ENCODE measurements at places on chromosomes 7 and 10.
A peak's percentile ranks its signal among the peaks of the same experiment; 100 is the strongest.

DNA sequence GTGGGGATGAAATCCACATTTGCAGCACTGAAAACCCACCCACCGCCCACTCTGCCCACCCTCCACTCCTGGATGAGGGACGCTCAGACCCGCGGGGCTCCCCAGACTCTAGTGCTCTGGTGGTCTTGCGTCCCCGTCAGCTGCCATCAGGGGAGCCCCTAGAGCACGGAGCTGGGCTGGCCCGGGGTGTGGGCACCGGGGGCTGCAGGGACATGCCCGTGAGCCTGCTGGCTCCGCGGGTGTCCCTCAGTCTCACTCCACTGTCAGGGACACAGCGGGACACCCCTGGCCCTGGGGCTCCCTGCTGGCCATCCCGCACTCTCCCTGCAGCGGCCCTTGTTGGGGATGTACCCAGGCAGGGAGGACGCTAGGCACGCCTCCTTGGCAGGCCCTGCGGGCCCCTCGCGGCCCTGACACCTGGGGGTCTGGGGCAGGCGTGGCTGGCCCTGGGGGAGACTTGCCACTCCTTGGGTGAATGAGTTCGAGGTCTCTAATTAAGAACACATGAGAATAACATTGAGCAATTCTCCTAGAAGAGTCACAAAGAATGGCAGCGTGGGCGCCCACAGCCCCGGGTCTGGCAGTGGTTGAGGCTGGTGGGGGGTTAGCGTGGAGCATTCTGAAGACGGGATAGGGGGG lies 64.2 kb downstream of the CFAP46 start:
- no peak for DNase-seq

DNA sequence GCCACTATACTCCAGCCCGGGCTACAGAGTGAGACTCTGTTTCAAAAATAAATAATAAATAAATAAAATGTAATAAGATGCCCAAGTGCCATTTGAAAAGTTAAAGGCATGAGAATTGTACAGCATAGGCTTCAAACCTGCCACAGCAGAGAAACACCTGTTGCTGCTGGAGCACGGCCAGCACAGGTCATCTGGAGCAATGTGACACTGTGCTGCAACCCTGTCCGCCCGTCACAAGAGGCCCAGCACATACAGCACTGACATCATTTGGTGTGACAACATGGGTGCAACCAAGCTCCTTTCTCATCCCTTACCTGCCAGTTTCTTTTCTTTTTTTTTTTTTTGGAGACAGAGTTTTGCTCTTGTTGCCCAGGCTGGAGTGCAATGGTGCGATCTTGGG lies 1.3 kb downstream of the RFC2 start:
- no peak for DNase-seq

- DNase-seq = no peak
These were observed 312.7 kb upstream of the SP8 start for GRCh38 chr7:21099432-21099831.

DNA sequence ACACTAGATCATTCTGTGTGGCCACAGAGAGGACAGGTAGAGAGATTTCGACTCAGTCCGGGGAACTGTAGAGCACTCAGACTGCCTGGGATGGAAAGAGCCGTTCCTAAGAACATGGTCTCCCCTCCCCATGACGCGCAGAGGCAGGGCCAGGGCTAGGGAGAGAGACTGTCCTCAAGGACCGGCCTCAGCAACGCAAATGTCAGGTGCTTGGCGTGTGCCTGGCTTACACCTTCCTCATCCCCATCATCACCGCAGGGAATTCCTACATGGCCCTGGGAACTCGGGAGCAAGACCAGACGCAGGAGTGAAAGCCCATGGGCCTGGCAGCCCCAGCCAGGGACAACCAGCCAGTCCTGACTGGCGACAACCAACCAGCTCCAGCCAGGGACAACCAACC lies 55.6 kb downstream of the PROSER2 start:
- DNase-seq = no peak

GRCh38 chr10:79090134-79090803 lies 21.5 kb downstream of the ZMIZ1 start:
- no peak for DNase-seq

DNA sequence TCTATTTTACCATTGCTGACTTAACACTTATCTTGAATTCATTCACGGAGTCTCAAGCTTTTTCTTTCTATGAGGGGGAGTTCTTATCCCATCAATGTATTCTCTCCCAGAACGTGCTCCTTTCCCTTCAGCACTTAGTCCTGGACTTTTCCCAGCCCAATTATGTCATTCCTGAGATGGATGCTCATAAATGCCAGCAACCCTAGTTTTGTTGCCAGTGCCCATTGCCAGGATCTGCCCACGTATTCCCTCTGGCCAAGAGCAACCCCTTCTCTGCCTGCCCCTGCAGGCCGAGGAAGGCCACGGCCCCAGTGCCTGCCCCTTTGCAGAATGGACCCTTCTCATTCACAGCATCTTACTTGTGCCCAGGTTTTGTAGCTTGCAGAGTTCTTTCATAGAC lies 67.4 kb upstream of the PPP1R3C start:
- DNase-seq = no peak

DNA sequence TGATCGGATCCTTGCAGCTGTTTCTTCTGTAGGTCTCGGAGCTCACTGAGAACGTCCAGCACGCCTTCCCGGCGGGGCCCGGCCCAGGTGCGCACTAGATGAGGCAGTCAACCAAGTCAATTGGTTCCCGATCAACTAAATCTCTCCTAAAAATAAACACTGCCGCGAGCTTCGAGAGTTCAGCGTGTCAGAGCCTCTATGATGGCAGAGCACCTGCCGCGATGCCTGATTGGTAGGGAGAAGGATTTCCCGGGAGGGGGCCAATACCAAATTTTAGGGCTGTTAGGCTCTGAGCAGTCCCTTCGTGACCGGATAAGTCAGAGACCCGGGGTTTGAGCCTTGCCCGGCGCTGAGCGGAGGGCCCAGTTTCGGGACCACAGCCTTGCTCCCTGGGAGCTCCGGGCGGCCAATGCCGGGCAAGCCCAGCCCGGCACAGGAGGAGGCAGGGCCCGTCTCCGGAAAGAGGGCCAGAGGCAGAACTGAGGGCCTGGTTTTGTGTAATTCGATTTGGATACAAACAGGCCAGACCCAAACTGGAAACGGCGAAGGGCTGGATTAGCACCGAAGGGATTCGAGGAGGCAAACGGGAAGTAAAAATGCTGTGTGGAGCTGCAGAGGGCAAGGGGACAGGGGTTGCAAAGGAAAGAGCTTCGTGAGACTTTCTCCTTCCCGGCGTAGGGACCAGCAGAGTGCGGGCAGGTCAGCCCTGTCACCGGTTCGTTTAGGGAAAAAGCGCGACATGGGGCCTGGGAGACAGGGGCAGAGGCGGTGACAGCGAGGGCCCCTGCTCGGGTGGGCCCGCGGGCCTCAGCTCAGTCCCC lies 569 bp downstream of the SLC26A5 start:
- no peak for DNase-seq

DNA sequence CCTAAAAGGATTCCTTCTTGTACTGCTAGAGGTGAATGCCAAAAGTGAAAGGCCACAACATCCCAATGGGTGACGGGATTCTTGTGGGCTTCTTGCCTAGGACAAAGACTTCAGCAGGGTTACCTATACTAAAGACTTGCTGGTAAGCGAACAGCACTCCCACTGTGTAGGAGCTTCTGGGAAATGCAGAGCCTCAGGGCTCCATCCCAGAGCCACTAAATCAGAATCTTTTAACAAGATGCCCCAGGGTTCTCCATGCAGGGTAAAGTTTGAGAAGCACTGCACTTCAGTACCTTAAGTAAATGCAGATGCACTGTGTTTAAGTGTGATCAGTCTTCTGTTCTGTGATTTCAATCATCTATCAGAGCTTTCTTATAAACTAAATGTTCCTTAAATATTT lies 266.9 kb upstream of the KLF14 start:
- no peak for DNase-seq

DNA sequence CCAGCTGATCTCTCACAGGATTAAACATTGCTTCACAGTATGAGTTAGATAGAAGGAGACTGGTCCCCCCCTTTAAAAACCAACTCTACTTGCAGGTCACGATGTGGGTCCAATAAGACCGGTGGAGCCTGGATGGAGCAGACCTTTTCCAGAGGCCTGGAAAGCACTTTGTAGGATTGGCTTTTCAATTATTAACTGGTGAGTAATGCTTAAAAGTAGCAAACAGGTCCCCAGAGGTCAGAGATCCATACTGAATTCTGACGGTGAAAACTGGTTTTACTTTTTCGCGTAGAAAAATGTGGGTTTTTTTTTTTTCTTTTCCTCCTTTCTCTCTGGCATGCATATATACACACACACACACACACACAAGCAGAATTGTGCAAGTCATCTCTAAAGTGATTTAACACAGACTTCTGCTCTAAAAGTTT lies 74.9 kb upstream of the OGDHL start:
- DNase-seq = no peak

- no peak for DNase-seq
These were observed 529.5 kb upstream of the SEMA3D start for GRCh38 chr7:85716353-85716752.

- no peak for DNase-seq
These were observed 366.3 kb downstream of the TNS3 start for GRCh38 chr7:47215640-47216039.

- no peak for DNase-seq
These were observed 98.5 kb upstream of the LRRTM3 start for GRCh38 chr10:66827353-66827752.

GRCh38 chr10:43574001-43574892 lies at the start of gene ZNF239:
ZNF239 (minus strand) TSS chr10:43574616; CDS start chr10:43558079, 16,537 bp downstream.
- DNase-seq = peak; percentile 87

DNA sequence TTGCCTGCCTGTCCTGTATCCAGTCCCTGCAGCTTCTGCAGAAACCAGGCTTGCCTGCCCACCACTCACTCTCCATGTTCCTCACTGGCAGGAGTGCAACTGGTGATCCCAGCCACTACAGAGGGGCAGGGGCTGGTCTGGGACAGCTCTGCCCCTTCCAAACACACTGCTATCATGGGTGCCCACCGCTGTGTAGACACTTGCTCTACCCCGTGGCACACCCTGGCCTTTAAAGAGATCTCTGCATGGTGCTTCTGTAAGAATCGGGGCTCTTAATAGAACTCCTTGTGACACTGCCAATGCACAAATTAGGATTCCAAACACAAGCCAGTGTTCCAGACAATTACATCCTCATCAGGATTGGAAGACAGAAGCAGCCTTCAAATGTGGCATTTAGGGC lies 41.7 kb downstream of the C10orf90 start:
- no peak for DNase-seq

DNA sequence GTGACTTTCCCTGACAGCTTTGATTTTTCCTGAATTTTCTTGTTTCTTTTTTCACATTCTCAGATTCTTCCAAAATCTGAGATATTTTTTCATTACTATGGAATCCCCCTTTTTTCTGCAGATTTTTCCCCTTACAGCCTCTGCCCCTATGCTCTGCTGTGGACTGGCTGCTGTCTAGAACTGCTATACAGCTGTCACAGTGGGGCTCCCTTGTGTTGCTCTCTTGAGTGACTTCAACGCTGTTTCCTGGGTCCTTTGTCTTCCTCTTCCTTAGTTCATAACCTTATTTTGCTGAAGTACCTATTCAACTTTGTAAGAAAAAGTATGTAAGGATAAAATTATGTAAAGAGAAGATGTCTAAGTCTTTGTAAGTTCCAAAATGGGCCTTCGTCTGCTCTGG lies 234.1 kb upstream of the YAE1 start:
- no peak for DNase-seq

DNA sequence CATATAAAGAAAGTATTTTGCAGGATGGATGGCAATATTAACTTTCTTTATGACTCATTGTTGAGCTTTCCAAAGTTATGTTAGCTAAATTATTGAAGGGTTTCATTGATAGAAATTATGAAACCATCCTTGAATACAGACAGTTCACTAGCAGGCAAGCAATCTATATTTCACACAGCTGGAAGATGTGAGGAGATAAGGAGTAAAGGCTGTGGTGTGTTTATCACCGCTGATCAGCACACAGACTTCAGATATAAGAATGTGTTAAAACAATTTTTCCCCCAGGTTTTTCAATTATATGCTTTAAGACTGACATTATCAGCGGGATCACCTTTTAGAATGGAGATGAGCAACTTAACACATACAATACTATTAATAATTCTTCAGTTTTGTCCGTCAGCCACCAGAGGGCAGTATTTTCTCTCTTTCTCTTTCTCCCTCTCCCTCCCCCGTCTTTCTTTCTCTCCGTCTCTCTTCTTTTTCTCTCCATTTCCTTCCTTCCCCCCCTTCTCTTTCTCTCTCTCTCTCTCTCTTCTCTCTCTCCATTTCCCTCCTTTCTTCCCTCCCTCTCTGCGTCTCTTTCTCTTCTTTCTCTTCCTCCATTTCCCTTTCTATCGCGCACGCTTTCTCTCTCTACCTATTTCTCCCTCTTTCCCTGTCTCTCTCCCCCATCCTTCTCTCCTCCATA lies 62.9 kb upstream of the FAM171A1 start:
- DNase-seq = no peak

Measured in CD4-positive, alpha-beta T cell treated with Interferon gamma for 1 hour (primary cell).